ENCODE measurements at places on chromosomes 6 and 20. TPM values are rescaled to one million over a fixed set of nuclear protein-coding genes. Genes with fewer than 3 reads are reported as not detected.

- ATAC-seq: no peak
Measured at GRCh38 chr6:44224965-44225305, 1.5 kb downstream of the SLC29A1 start.

DNA sequence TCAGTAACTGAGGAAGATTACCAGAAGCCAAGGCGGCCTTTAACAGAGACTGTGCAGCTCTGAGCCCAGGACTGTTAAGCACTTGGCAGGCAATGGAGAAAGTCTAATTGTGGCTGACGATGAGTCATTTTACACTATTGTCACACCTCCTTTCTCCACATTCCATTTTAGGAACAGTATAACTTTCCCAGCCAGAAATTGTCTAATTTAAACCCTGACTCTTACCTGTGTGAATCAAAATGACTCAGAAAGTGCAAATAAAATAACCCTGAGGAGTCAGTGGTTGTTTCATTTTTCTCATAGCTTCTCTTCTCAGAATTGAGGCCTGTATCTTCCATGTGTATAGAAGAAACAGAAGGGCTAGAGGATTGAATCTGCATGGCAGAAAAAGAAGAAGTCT is 40.0 kb upstream of the OPN5 start:
- no peak for ATAC-seq

- ATAC-seq: no peak
Measured at GRCh38 chr6:16081326-16081725, 47.6 kb upstream of the MYLIP start.

DNA sequence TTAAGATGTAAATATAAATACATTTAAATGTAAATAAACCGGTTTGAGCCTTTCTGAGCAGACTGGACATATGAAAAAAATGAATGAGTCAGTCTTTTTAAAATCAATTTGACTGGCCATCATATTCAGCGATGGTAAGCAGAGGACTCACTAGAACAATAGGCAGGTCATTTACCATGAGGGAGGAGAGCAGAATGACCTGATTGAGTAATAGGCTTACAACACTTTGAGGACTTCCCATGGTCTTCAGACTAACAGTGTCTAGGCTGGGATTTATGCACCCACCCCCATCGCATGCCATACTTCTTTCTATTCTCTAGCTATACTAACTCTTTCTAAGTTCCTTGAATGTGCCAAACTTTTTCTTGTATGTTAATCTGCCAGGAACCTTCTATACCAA is 241.9 kb upstream of the RAB32 start:
- ATAC-seq: no peak

DNA sequence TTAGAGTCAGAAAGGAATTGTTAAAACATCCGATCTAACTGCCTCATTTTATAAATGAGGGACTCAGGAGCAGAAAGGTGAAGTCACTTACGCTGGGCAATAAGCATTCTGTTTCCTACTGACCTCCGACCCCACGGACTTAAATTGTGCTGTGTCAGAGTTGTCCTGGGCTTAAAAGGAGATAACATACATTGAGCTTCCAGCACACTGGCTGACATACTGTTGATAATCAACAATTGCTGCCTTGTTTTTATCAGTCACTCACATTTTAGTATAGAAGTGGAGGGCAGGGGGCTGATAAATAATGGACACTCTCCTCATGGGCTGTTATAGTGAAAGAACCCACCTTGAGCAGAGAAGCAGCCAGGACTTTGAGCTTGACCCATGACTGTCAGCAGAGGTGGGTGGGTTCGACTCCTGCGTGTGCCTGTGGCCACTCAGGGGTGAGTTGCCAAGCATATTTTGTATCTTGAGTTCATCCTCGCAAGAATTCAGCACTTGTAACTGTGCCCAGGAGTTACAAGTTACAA is 166.5 kb upstream of the JARID2 start:
- no peak for ATAC-seq

GRCh38 chr20:7291946-7292345 is 524.5 kb downstream of the BMP2 start:
- no peak for ATAC-seq

DNA sequence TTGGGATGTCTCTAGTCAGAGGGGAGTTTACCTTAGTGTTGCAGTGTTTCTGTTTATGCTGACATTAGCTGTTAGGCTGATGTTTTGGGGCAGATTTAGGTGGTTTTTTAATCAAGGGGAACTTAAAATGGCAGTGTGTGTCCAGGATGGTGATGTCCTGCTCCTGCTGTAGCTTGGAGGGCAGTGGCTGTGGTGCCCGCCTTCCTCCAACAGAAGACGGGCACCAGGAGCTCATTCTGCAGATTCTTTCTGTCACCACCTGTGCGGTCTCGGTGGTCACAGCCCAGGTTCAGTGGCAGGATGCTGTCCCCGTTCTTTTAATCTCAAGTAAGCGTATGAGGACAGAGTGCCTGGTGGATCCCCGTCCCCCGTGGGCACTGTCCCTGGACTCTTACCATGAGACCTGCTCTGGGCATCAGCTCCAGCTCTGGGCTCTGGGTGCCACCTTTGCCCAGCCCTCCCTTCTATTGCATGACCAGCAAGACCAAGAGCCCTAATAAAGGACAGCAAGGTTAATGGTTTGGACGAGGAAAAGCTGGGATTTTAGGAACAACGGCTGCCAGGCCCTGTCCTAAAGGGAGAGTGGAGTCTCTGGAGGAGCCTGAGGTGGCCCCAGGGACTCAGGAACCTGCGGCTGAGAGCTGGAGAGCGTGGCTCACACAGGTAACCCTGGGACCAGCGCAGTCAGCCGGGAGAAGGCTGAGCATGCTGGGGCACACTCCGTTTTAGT is 217.3 kb downstream of the ERMARD start:
- no peak for ATAC-seq

DNA sequence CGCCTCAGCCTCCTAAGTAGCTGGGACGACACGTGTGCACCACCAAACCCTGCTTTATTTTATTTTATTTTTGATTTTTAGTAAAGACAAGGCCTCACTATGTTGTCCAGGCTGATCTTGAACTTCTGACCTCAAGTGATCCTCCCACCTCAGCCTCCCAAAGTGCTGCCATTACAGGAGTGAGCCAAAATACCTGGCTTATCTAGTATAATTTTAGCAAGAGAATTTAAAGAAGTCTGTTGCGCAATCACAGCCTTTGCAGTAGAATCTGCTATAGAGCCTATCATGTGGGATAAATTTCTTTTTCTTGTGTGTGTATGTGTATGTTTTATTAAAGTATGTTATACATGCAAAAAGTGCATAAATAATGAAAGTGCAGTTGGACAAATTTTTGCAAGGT is 92.1 kb upstream of the ANKEF1 start:
- no peak for ATAC-seq

- no peak for ATAC-seq
Measured at GRCh38 chr20:10472871-10473270, 37.8 kb downstream of the SLX4IP start.

DNA sequence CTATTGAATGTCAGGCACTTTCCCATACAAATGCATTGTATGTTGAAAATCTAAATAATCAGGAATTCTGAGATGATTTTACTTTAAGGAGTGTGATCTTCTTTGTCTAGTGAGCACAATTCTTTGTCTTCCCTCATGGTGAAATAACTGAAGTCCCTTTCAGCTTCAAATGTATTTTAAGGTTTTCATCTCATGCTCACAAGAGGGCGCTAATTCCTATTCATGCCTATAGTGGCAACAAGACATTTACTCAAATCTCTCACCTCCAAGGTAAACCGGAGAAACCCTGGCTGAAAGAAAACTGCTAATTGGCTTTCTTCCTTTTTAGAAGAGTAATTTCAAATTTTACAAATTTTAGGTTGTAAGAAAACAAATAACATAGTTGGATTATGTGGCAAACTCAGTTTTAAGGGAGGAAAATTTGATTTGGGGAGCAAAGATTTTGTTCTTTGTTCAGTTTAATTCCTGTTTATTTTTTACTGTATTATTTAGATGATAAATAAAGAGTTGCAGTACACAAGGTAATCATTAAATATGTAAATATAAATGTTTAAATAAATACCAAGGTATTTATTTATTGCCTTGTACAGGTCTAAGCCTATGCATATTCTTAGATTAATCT is 69.1 kb downstream of the SLC35F1 start:
- ATAC-seq: no peak

DNA sequence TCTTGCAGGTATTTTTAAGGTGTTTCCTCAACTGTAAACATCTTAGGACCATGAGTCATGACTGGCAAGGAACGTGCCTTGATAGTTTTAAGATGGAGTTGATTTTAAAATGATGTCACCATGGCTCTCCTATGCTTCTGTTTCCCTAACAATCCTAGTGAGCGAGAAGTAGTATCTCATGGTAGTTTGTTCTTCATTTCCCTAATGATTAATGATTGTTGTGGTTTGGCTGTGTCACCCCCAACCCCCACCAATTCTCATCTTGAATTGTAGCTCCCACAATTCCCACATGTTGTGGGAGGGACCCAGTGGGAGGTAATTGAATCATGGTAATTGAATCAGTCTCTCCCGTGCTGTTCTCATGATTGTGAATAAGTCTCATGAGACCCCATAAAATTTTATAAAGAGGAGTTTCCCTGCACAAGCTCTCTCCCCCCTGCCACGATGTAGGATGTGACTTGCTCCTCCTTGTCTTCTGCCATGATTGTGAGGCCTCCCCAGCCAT is 16.8 kb upstream of the BNIP5 start:
- ATAC-seq: no peak

Gene GTF2H4
- total RNA-seq: 12.6 TPM

Gene ALDH5A1
- 1.5 TPM for total RNA-seq

Gene OPN5
- total RNA-seq: not detected

Gene SLC32A1
- not detected for total RNA-seq

Gene AAR2
- total RNA-seq: 37.8 TPM

Gene CST4
- total RNA-seq: not detected
